T-helper 1 cell treated with Interleukin-12 subunit alpha and Interleukin-12 subunit beta and Interleukin-4 antibody, amounts not matched to agents 30 ng/mL and 1 ng/mL, for 36 hours (primary cell): ENCODE measurements at places on chromosomes 3 and 15. TPM values are rescaled to one million over a fixed set of nuclear protein-coding genes. Genes with fewer than 3 reads are reported as not detected.

The IL5RA gene
- total RNA-seq = not detected in 2 replicates

The CCDC54 gene
- not detected in 2 replicates for total RNA-seq

The DGKG gene
- total RNA-seq = 0.71 and 0.78 TPM in 2 replicates

The CDCP1 gene
- total RNA-seq = 2.1 and 2.7 TPM in 2 replicates

The CAMP gene
- not detected in 2 replicates for total RNA-seq

The BCL6 gene
- 24.1 TPM in 2 replicates for total RNA-seq

The MEGF11 gene
- total RNA-seq = 0.78 TPM in 1 of 2 replicates, not detected in the other

The GRM2 gene
- 1.6 and 2.1 TPM in 2 replicates for total RNA-seq

The CHCHD6 gene
- total RNA-seq = 5.2 and 6.8 TPM in 2 replicates

The TMEM40 gene
- not detected in 2 replicates for total RNA-seq

The PPP1R14D gene
- total RNA-seq = not detected in 2 replicates

The NAALADL2 gene
- not detected in 2 replicates for total RNA-seq
